NCI-H1092 treated with DMSO at 0.1 percent for 48 hours (cell line): ENCODE measurements at places on chromosomes 7 and 10.

GRCh38 chr10:106819490-106819889, 345.0 kb downstream of the SORCS1 start:
- DNase-seq = no peak

GRCh38 chr10:17062955-17063484, 66.6 kb downstream of the CUBN start:
- DNase-seq = no peak

DNA sequence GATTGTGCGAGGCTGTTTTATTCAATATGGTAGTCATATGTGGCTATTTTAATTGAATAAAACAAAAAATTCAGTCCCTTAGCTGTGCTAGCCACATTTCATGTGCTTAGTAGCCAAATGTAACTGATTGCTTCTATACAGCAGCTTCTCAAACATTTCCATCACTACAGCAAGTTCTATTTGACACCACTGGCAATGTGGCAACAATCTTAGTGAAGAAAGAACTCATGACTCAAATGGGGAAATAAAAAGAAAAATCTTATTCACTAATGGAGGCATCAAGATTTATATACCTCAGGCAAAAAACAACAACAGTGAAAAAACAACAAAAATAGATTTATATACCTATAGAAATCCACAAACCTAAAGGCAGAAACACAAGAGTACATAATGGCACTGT, 17.9 kb downstream of the SEM1 start:
- DNase-seq = no peak

DNA sequence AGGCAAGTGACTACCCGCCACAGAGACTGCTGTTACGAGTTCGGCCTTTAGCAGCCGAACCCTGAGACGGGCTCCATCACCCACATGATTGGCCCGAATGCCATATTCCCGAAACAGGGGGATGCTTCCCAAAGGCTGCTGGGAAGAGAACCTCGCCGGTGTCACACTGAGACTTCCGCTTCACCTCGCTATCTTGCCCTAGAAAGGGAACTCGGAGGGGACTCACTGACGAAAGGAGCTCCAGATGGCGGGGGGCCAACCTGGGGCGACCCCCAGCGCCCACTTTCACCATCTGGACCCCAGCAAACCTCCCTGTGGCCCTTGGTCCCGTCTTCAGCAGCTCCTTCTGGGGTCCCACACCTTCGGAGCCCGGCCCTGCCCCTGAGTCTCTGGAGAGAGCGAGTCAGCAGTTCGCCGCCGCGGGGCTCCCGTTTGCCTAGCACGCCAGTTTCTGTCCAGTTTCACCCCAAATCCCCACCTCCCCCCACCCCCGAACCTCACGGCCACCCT, 529 bp downstream of the HPS1 start:
- DNase-seq = no peak

- DNase-seq = no peak
Measured at GRCh38 chr10:112375721-112376395, 1.9 kb downstream of the ACSL5 start.

DNA sequence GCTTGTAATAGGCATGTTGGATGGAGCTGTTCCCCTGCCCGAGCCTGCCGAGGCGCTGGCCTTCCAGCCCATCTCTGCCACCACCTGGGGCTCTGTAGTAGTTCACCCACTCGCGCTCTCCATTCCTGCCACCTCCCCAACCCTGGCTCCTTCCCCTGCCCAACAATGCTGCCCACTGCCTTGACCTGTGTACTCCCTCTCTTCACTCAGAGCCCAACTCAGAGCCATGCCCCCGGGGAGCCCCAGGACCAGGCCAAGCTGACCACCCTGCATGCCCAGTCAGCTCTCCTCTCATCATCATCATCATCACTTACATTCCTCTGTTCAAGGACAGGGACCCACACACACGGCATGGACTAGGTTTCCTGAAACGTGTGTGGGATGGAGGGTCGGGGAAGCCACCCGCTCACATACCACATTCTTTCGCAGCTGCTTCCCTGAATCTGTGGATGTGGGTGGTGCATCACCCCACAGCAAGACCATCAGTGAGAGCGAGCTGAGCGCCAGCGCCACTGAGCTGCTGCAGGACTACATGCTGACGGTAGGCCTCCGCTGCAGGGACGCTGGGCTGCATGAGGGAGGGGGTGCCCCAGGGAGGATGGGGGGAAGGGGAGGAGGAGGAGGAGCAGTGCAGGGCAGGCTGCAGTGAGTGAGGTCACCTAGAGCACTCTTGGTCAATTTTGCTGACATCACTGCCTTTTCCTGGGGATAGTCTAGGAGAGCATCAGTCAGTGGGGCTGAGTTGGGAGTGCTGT, 15.6 kb downstream of the NACAD start:
- no peak for DNase-seq

GRCh38 chr10:3775696-3776551, 9.1 kb downstream of the KLF6 start:
- DNase-seq = no peak

- DNase-seq = no peak
Measured at GRCh38 chr10:102801496-102801895, 35.7 kb downstream of the CYP17A1 start.

- DNase-seq = no peak
Measured at GRCh38 chr7:154698726-154699291, 304.1 kb downstream of the PAXIP1 start.

GRCh38 chr10:107971411-107971810, 806.9 kb upstream of the SORCS1 start:
- no peak for DNase-seq

- no peak for DNase-seq
Measured at GRCh38 chr7:32093415-32094408, 23.5 kb upstream of the PDE1C start.

- DNase-seq = no peak
Measured at GRCh38 chr7:66206119-66206933, 1.2 kb downstream of the TPST1 start.

DNA sequence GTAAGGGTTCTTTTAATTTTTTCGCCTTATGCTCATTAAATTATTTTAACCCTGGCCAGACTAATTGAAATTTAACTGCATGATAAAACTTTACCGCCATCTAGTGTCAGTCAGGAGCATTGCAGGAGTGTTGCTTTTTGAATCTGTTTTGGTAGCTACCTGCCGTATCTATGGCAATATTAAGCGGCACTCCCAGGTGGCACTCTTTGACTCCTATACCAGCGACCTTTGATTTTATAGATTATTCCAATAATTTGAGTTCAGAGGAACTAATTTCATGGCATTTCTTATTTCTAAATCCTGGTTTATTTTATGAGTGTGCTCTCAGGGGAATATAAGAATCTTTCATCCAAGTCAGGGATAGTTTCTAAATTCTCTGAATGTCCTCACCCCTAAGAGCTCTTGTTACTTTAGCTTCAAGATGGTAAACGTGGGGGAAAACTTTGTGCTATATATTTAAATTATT, 198.9 kb downstream of the REEP3 start:
- peak; percentile 36 for DNase-seq

- no peak for DNase-seq
Measured at GRCh38 chr7:55206235-55207029, 158.7 kb upstream of the LANCL2 start.

- peak; percentile 18 for DNase-seq
Measured at GRCh38 chr10:77442699-77443189, 194.9 kb downstream of the KCNMA1 start.

- no peak for DNase-seq
Measured at GRCh38 chr10:100656454-100656853, 88.9 kb upstream of the PAX2 start.

GRCh38 chr10:100327007-100327717, 2.9 kb downstream of the PKD2L1 start:
- DNase-seq = peak; percentile 41

GRCh38 chr7:45219801-45220435, 62.3 kb downstream of the RAMP3 start:
- DNase-seq = no peak

DNA sequence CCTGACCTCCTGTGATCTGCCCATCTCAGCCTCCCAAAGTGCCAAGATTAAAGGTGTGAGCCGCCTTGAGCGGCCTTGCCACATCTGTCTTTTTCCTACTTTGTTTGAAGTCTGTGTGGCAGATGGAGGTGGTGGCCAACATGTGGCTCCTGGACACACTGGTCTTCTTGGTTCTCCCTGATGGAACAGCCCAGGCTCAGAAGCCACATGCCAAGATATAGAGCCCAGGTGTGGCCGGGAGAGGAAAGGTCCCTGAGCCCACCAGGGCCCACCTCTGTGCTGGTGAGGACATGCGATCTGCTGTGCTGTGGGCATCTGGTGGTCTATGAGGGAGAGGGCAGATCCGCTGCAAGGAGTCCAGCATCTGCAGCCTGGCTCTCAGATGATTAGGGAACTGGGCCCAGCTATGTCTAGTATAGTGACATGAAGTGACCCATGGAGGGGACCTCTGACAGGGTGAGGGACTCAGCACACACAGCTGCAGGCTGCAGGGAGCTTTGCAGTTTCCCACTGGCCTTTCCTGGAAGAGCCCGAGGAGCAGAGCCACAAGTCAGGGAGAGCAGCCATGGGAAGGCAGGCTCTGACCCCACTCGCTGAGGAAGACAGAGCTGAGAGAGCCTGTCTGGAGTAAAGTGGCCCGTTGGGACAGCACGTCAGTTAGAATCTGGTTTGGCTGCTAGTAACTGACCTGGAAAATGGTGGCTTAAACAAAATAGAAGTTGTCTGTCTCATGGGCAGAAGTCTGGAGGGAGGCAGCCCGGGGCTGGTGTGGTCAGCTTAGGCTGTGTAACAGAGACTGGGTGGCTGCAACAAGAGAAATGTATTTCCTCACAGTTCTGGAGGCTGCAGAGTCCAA, 25.9 kb downstream of the ADCY1 start:
- DNase-seq = no peak

DNA sequence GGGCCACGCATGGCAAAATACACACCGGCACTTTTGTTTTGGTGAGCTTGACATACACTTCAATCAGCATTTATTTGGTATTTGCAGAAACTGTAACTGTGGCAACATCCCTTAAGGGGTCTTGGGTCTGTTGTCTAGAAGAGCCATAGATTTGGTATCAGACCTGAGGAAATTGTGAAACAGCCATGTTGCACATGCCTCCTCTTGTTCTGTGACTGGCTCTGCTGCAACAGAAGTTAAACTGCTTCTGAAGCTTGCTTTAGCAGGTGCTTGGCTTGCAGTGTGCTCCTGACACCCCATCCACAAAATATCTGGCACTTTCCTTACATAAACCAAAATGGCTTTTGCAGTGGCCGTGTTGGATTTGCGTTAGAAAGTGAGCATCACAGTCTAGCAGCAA, 247.3 kb downstream of the GATA3 start:
- no peak for DNase-seq

GRCh38 chr10:62541811-62542210, 167.6 kb downstream of the ZNF365 start:
- DNase-seq = no peak

DNA sequence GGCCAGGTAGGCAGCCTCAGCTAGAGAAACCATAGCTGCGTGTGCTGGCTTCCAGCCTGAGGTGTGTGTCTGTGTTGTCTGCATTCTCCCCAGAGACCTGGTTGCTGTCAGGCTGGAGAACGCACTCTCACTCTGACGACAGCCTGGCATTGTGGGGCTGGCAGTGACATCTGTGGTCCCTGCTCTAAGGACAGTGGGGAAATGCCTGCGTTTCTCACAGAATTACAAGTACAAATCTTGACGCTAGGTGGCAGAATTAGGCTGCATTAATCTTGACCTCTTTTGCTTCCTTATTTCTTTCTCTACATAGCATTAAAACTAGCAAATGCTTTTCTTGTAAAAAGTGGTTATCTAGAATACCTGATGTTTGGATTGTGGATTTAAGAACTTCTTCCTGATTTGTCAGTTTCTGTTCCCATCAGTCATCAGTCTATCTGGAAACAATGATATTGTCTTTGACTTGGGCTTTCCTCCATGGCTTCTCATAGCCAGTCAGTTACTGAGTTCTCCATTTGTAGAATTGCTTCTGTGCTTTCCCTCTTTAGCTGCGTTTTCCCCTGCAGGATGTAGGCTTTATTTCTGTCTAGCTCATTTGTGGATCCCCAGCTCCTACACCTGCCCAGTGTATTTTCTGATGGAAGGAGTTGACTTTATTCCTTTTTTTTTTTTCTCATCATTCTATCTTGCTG, 86.0 kb downstream of the FANK1 start:
- peak; percentile 38 for DNase-seq

DNA sequence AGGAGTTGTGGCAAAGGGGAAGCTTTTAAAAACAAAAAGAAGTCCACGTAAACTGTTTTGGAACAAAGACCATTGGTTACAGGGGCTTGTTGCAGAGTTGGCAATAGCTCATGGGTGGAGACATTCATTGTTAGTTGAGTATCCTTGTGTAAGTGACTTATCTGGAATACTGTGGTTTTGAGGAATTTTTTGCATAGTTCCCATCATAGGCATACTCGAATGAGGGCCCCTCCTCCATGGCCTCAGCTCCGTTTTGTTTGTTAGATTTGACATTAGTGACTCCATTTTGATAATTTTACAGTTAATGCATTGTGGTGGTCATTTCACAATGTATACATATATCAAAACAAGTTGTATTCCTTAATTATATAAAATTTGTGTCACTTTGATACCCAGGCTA, 12.8 kb upstream of the SMKR1 start:
- DNase-seq = no peak

- no peak for DNase-seq
Measured at GRCh38 chr7:64614812-64615211, 51.1 kb upstream of the ZNF107 start.

DNA sequence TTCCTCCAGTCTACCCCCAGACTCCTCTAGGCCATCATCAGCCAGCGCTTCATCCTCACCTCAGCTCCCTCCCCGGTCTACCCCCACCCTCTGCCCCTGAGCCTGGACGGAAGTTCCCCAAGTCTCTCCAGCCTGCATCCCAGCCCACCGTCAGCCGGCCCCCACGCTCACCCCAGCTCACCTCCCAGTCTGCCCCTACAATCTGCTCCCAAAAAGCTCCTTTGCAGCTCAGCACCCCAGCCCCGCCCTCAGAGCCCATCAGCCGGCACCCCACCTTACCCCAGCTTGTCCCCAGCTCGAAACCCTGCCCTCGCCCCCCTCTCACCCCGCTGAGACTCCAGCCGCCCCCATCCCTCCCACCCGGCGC, 322 bp upstream of the RAMP3 start:
- DNase-seq = no peak

DNA sequence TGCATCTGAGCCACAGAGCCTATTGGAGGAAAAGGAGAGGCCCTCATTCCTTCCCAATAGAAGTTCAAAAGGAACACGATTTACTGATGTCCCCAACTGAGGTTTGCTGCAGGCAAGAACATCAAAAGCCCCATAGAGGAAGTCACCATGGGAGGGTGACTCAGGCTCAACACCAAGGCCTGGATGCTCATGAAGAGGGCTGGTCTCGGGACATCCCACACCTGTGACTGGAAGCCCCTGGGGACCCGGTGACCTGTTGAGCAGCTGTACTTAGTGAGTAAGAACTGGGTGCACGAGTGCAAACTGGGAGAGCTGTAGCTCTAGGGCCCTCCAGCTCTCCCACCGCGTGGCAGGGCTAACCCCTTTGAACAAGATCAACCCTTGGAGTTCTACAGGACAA, 38.0 kb downstream of the CYTH3 start:
- no peak for DNase-seq

GRCh38 chr7:77425101-77426051, 9.2 kb upstream of the GSAP start:
- DNase-seq = no peak

- DNase-seq = no peak
Measured at GRCh38 chr7:39406467-39406866, 159.7 kb upstream of the YAE1 start.
